ENCODE measurements at places on chromosomes 5 and 9.

- DNase-seq: no peak
Measured at GRCh38 chr5:170171811-170172210, 61.0 kb upstream of the C5orf58 start.

DNA sequence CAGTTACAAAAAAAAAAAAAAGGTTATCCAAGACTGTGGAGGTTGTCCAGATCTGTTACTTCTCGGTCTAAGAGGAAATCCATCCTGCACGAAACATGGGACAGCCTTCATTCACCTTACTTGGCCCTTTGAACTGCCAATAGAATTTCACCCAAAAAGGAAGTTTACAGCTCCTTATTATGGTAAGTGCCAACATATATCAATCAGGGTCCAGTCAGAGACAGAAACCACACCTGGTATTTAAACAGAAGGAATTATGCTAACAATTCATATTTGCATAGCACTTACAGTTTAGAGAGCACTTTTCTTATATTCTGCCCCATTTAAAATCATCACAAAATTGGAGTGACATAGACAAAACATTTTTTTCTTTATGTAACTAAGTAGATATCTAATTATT is 93.6 kb upstream of the PTPN3 start:
- no peak for DNase-seq

DNA sequence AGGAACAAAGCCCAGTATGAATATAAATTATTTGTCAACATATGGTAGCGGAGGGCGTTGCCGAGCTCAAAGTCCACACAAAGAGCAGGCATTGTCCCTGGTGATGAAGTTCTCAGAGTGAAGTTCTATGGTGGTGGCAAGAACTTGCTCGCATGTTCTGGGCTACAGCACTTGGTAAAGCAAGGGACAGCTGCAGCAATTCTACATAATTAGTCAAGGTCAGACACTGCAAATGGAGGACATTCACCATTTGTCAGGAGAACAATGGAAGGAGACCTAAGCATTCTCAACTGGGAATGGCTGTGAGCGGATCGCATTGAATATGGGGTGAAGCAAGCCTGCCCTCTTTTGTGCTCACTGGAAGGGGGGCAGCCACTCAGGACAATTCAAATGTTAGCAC is 503.8 kb upstream of the ADAMTS16 start:
- DNase-seq: no peak

- DNase-seq: no peak
Measured at GRCh38 chr9:114545055-114545454, 39.8 kb upstream of the WHRN start.

- DNase-seq: no peak
Measured at GRCh38 chr5:174895360-174895759, 171.0 kb downstream of the MSX2 start.
